ENCODE measurements at places on chromosomes 4 and X.
A peak's percentile ranks its signal among the peaks of the same experiment; 100 is the strongest.

GRCh38 chr4:3268395-3269104 is 19.6 kb downstream of the MSANTD1 start:
- DNase-seq, result no peak

- no peak for DNase-seq
Measured at GRCh38 chrX:110748256-110748806, 47.3 kb downstream of the CHRDL1 start.

DNA sequence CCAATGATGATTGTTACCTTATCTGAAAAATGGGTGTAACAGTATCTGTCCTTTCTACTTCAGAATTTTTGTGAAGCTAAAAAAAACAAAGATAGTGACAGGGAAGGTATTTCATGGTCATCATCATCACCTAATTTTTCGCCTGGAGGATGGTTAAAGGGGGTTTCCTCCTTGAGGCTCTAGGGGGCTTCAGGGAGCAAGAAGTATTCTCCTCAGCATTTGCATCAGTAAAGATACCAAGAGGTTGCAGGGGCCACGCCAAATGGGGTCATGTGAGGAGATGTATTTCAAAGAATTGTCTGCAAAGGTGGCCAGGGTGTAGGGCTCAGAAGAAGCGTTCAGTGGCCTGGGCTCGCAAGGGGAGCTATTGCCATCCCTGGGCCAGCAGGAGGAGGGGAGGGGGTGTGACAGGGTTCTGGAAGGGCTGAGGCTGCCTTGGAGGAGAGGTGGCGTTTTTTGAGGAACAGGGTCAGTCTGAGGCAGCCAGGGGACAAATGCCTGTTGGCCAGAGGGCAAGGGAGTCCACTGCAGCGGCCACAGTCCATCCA is 7.3 kb upstream of the NSG1 start:
- DNase-seq, result no peak

- DNase-seq, result no peak
Measured at GRCh38 chr4:153348006-153348405, 3.5 kb downstream of the MND1 start.

GRCh38 chrX:129663171-129663570 is 8.4 kb upstream of the APLN start:
- DNase-seq, result no peak

DNA sequence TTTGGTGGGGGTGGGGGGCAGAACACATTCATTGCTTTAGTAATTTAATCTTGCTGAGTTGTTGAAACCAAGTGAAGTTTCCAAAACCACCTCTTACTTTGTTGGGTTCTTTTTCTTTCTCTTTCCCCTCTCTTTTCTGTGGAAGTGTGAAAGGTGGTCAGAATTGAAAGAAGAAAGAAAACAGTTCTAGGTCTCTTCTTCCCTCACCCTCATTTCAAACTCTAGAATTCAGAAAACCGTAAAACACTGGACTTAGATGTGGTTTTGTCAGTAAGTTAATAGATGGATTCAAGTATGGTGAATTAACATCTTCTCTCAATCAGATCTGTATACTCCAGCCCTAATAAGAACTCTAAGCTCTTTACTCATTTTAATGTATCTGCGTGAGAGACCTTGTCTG is 23.7 kb downstream of the PLP1 start:
- DNase-seq, result no peak

GRCh38 chr4:183478926-183479325 is 25.9 kb upstream of the ING2 start:
- no peak for DNase-seq

DNA sequence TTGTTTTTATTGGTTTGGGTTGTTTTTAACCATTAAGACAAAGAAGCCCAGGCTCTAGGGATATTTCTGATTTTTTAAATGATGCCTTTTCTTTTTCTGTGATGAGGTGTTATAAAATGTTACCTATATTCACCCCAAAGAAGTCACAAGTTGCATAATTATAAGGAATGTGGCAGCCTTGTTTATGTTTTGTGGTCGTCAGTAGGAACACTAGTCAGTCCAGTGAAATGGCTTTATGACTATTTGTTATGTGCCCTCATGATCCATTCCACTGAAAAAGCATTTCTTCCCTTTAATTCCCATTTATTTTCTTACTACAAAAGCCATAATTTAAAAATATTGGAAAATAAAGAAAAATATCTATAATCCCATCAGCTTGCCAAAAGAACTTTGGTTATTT is 34.4 kb downstream of the CC2D2A start:
- DNase-seq, result no peak

- DNase-seq, result no peak
Measured at GRCh38 chr4:51894059-51894645, 51.2 kb downstream of the DCUN1D4 start.

DNA sequence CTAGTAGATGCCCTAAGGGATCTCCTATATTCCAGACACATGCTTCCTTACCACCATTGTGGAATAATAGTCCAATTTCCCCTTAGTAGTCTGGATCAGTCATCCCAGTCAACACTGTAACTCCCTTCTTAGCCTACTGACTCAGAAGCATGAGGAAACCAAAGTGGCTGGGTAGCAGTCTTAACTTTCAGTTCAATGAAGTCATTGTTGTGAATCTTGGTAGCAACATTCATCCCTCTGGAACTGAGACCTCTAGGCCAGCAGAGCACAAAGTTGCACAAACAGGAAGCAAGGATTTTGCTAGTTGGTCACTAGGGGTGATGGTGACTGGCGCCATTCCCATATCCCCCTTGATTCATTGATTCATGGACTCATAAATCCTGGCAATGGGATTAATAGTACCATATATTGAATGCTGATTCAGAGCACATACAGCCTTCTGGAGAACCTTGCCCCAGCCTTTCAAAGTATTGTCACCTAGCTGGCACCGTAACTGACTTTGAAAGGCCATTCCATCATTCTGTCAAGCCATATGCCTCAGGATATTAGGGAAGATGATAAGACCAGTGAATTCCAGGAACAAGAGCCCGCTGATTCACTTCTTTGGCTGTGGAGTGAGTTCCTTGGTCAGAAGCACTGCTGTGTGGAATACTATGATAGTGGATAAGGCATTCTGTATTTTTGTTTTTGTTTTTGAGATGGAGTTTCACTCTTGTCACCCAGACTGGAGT is 19.7 kb upstream of the GPAT3 start:
- no peak for DNase-seq

GRCh38 chr4:3305610-3306371 is 13.0 kb downstream of the RGS12 start:
- DNase-seq, result no peak

- no peak for DNase-seq
Measured at GRCh38 chrX:33330798-33331197, 119.4 kb upstream of the DMD start.

DNA sequence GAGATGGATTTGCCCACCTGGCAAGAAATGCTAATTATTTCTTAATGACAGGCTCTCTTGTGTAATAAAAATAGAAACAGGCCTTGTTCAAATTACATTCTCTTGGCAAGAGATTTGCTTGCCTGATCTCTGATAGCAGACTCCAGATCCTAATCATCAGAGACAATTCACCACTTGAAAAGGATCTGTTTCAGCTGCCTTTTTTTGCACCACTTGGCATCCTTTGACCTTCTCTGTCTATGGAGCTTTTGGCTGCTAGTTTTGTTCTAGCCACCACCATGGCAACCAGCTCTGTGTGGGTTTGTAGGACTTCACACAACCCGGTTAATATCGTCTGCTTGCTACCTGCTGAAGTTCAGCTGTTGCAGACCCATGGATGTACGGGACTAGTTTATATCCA is 241.1 kb upstream of the TLL1 start:
- DNase-seq, result no peak

GRCh38 chr4:184536881-184537248 is 62.5 kb upstream of the IRF2 start:
- no peak for DNase-seq

DNA sequence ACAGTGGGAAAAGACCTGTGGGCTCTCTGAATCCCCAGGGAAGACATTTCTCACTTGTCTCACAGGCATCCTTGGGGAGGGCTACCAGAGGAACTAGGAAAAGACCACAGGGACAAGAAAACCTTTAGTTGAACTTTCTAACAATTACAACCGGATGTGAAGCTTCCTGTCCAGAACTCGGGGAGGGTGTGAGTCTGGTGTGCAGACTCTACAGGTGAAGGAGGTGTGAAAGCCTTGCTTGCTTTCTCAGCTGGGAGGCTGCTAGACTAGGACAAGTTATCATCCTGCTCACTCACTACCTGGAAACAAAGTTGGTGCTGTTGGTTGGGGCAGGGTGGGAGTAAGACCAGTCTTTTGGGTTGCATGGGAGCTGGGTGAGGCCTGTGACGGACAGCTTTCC is 158.5 kb upstream of the PBDC1 start:
- DNase-seq, result no peak

- no peak for DNase-seq
Measured at GRCh38 chrX:47523713-47524166, 37.3 kb upstream of the ARAF start.

DNA sequence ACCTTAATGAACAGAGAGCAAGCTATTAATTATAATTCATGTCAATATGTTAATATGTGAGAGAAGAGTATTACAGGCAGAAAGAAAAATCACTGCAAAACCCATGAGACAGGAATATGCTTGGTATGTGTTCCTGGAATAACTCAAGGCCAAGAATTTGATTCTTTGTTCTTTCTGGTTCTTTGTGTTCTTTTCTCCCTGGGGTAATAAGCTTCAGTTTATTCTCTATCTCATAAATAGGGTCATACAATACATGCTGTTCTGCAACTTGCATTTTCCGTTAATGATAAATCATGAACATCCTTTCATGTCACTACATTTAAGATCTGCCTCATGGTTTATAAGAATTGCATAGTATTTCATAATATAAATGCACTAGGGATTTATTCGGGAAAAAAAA is 16.8 kb upstream of the THOC2 start:
- DNase-seq, result no peak

DNA sequence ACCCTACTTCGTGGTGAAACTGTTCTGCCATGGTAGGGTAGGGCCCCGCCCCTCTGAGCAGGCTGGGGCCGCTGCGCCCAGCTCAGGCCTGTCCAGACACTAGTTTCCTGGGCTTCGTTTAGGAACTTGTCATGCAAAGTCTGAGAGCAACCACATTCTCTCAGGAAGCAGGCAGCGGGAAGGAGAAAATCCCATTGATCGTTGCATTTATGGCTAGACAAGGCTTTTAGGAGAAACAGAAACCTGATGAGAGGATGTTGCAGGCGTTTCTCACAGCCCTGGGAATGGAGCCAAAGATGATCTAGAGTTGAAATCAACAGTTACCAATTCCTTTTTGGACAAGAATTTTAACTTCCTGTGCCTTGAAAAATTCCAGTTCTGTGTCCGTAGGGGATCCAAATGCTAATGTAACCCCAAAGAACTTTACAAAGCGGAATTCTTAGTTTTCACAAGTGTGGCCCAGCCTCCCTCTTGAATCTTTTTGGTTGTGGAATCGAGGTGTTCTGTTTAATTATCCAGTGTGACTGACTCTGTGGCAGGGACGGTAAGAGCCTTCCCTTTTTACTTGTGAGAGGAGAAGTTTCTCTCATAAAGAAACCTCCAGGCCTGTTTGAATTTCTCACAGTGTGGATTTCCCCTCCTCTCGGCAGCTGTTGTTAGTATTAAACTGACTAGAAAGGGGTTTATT is 4.5 kb upstream of the CXCL9 start:
- DNase-seq, result no peak

- DNase-seq, result no peak
Measured at GRCh38 chr4:531721-532565, 32.9 kb downstream of the PIGG start.

- no peak for DNase-seq
Measured at GRCh38 chr4:2964706-2965258, 1.4 kb downstream of the GRK4 start.

DNA sequence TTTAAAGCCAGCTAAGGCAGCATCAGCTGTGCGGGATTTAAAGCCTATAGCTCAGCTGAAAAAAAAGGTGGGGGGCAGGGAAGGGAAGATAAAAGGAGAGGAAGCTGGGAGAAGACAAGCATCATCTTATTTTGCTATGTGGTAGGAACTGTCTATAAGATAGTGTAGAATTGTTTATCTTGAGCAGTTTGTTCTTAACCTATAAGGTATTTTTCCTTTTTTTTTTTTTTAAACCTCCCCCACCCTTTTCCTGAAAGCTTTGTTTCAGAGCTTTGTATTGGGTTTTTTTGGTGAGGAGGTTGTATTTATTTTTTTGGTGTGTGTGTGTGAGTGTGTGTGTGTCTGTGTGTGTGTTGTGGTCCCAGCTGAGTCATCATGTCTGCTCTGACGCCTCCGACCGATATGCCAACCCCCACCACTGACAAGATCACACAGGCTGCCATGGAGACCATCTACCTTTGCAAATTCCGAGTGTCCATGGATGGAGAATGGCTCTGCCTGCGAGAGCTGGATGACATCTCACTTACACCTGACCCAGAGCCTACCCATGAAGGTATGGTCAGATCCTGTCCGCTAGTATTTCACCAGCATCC is 531 bp downstream of the RUFY3 start:
- no peak for DNase-seq

GRCh38 chrX:107741404-107741790 is 34.2 kb downstream of the TSC22D3 start:
- DNase-seq, result no peak

GRCh38 chr4:153916273-153916755 is 127.4 kb upstream of the SFRP2 start:
- no peak for DNase-seq

- DNase-seq, result no peak
Measured at GRCh38 chr4:140556372-140557085, 12.2 kb downstream of the UCP1 start.

- peak; percentile 3 for DNase-seq
Measured at GRCh38 chr4:128979934-128980333, 113.4 kb downstream of the SCLT1 start.

- no peak for DNase-seq
Measured at GRCh38 chr4:20126906-20127305, 124.8 kb upstream of the SLIT2 start.

- DNase-seq, result no peak
Measured at GRCh38 chrX:150813922-150814321, 84.5 kb downstream of the CD99L2 start.

GRCh38 chr4:98634061-98634460 is 24.4 kb downstream of the TSPAN5 start:
- no peak for DNase-seq

GRCh38 chrX:39788521-39788920 is 309.2 kb downstream of the BCOR start:
- DNase-seq, result no peak

- no peak for DNase-seq
Measured at GRCh38 chr4:33395731-33396485, 2675.7 kb downstream of the PCDH7 start.

DNA sequence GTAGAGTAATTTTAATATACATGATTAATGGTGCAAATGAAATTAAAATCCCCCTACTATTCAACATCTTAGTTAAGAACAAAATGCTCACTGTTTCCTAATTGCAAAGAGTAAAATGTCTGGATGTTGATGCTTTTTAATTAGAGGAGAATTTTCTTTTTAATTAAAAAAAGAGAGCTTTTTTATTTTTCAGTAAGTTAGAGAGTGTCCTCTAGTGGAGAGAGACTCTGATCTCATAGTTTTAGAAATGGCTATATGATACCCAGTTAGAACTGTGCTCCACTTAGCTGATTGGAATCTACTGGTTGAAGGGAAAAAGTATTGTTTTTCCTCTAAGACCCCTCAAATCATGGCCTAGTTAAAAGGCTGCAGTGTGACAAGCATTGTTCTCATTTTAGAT is 312.0 kb upstream of the MAGEB2 start:
- DNase-seq, result peak; percentile 0

GRCh38 chr4:24488399-24489164 is 95.8 kb downstream of the DHX15 start:
- peak; percentile 62 for DNase-seq

All from frontal cortex (tissue), 4 donors.